ENCODE measurements at places on chromosomes 13 and 19. TPM values are rescaled to one million over a fixed set of nuclear protein-coding genes. Genes with fewer than 3 reads are reported as not detected.

Gene CAPS
- 0.74 TPM for total RNA-seq

Gene OR10H4
- total RNA-seq = not detected

Gene KASH5
- total RNA-seq = not detected

Gene SULT2A1
- not detected for total RNA-seq

All from A549 treated with Mapracorat at 1 μM for 4 hours (cell line).